Ascending aorta (tissue), 2 donors: ENCODE measurements at places on chromosomes 11 and 22.

- no peaks in the 10 kb centered on the region for H3K36me3 ChIP-seq
- H3K4me3 ChIP-seq: no peak overlapping the region
- no peak overlapping the region for H3K27ac ChIP-seq
- no peak for DNase-seq
Measured at GRCh38 chr11:124098141-124098540, 17.1 kb upstream of the VWA5A start.

DNA sequence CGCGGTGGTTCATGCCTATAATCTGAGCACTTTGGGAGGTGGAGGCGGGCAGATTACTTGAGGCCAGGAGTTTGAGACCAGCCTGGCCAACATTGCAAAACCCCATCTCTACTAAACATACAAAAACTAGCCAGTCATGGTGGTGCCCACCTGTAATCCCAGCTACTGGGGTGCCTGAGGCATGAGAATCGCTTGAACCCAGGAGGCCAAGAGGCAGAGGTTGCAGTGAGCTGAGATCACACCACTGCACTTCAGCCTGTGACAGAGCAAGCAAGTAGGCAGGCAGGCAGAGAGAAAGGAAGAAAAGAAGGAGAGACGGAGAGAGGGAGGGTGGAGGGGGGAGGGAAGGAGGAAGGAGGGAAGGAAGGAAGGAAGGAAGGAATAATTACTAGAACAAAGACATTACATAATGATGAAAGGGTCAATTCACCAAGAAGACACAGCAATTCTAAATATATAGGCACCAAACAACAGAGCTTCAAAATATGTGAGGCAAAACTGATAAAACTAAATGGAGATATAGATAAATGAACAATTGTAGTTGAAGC, 13.8 kb upstream of the CLDN5 start:
- no peak for DNase-seq
- no peaks in the 10 kb centered on the region for H3K4me1 ChIP-seq
- H3K27me3 ChIP-seq: no peaks in the 10 kb centered on the region
- H3K36me3 ChIP-seq: no peaks in the 10 kb centered on the region
- no peak overlapping the region for H3K4me3 ChIP-seq

- H3K4me3 ChIP-seq: no peak overlapping the region
- peaks cover 6% of the 10 kb centered on the region for H3K4me1 ChIP-seq
- no peaks in the 10 kb centered on the region for H3K36me3 ChIP-seq
- peak; percentile 53 for DNase-seq
- no peak overlapping the region for H3K27ac ChIP-seq
Measured at GRCh38 chr11:8030526-8031247, 43.5 kb downstream of the EIF3F start.

GRCh38 chr11:44740967-44741366, 14.2 kb downstream of the TSPAN18 start:
- DNase-seq: no peak
- H3K27ac ChIP-seq: no peak overlapping the region
- H3K4me1 ChIP-seq: no peaks in the 10 kb centered on the region
- no peaks in the 10 kb centered on the region for H3K36me3 ChIP-seq
- no peaks in the 10 kb centered on the region for H3K27me3 ChIP-seq
- no peak overlapping the region for H3K4me3 ChIP-seq

DNA sequence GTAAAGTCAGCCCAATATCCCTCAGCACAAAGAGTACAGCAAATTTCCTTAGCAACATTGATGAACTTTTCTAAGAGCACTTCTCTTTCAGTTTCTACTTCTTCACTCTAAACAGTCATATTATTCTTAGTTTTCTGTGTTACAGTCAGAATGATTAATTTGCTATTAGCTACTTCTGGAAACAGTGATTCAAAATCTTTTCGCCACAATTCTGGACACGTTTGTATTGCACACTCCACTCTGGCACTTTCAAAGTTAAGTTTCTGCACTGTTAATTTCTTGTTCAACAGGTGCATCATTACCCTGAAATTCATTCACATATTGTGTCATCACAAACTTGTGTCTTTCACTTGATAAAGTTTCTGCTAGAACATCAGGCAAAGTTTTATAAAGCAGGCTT, 22.5 kb downstream of the ABTB2 start:
- no peak overlapping the region for H3K4me3 ChIP-seq
- H3K36me3 ChIP-seq: no peaks in the 10 kb centered on the region
- DNase-seq: no peak
- peaks cover 8% of the 10 kb centered on the region for H3K4me1 ChIP-seq

GRCh38 chr11:130817330-130817944, 98.8 kb downstream of the SNX19 start:
- no peaks in the 10 kb centered on the region for H3K4me1 ChIP-seq
- H3K36me3 ChIP-seq: no peaks in the 10 kb centered on the region
- no peak overlapping the region for H3K27ac ChIP-seq

DNA sequence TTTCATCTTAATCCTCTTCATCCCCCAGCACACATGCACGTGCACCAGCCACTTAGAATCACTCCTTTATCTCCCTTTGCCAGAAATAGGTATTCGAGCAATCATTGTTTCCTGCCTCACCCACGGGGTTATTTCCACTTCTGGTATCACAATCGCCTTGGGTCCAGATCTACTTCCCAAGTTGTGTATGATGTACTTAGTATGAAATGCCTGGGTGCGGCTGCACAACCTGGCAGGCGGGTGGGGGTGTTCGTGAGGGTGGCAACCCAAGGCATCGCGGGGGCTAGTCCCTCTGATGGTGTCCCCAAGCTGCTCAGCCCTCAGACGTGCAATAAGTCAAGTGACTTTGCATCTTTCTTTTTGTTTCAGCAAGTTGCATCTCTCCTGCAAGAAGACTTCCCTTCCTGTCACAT, 475.6 kb downstream of the MIAT start:
- no peak for DNase-seq
- H3K27ac ChIP-seq: no peak overlapping the region
- no peaks in the 10 kb centered on the region for H3K36me3 ChIP-seq
- no peak overlapping the region for H3K4me3 ChIP-seq

GRCh38 chr11:69425444-69425843, 56.0 kb upstream of the LINC01488 start:
- no peak overlapping the region for H3K27ac ChIP-seq
- no peaks in the 10 kb centered on the region for H3K4me1 ChIP-seq
- H3K27me3 ChIP-seq: no peaks in the 10 kb centered on the region
- H3K36me3 ChIP-seq: no peaks in the 10 kb centered on the region
- no peak overlapping the region for H3K4me3 ChIP-seq

DNA sequence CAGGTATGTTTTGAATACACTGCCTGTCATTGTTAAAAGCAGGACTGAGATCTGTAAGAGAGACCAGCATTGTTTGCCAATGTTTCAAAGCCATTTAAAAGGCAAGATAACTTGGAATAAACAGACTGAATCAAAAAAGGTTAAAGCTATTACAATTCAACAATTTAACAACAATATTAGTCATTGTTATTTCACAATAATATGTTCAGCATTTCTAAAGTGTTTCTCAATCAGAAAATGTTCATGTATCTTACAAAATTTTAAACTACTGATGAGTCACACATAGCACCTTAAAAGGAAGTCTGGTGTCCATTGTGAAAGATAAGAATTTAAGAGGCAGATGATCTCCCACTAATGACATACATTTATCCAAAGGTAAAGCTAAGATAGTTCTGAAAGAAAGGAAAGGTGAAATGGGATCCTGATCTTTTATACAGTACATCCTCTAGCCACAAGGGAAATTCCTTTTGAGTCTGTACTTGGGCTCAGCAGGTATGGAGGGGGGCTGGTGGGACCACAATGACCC, 79.7 kb downstream of the MAML2 start:
- no peak for DNase-seq
- no peaks in the 10 kb centered on the region for H3K27me3 ChIP-seq
- peak overlapping the region; percentile 82 for H3K27ac ChIP-seq
- H3K36me3 ChIP-seq: no peaks in the 10 kb centered on the region
